Midbrain (tissue), 1 donor: ENCODE measurements at places on chromosomes 6 and 20.

- DNase-seq = no peak
Measured at GRCh38 chr6:139776041-139776440, 401.6 kb upstream of the CITED2 start.

DNA sequence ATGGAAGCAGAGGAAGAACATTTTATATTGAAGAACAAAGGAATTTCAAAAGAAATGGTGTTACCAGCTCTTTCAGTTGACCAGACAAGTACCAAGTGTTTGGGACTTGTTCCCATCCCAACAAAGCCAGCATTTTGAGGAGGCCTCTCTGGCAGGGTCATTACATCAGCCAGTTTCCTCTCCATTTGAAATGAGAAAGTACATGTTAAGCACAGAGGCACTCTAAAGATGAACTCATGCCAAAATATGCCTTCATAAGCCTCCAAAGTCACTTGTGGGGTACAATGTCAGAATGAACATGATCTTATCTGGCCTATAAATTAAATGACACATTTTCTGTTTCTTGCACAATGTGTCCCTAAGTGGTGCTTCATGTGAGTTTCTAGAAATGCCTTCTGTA lies 223.9 kb downstream of the PRL start:
- DNase-seq = no peak

GRCh38 chr6:111211411-111212030 lies 124.2 kb downstream of the SLC16A10 start:
- DNase-seq = no peak

- no peak for DNase-seq
Measured at GRCh38 chr20:58569241-58570125, 54.3 kb upstream of the APCDD1L start.

DNA sequence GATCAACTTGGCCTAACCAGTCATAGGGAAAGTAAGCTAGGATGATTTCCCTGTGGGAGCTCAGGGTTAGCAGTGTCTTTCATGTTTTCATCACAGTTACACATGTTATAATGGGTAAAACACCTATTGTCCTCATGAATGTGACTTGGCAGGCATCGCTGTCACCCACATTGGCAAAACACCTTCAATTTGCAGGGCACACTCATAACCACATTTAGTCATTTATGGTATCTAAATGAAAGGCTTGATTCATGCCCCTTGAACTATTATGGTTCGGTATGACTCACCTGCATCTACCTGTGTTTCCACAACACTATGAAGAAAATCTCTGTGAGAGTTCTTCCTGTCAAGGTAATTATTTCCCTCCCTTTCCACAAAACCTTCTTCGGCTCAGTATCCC lies 49.2 kb downstream of the FRK start:
- DNase-seq = no peak

GRCh38 chr6:119428633-119429032 lies 79.1 kb upstream of the MAN1A1 start:
- no peak for DNase-seq

- no peak for DNase-seq
Measured at GRCh38 chr6:167921831-167922230, 75.6 kb upstream of the KIF25 start.

- DNase-seq = no peak
Measured at GRCh38 chr6:3900744-3901336, 51.7 kb downstream of the FAM50B start.

DNA sequence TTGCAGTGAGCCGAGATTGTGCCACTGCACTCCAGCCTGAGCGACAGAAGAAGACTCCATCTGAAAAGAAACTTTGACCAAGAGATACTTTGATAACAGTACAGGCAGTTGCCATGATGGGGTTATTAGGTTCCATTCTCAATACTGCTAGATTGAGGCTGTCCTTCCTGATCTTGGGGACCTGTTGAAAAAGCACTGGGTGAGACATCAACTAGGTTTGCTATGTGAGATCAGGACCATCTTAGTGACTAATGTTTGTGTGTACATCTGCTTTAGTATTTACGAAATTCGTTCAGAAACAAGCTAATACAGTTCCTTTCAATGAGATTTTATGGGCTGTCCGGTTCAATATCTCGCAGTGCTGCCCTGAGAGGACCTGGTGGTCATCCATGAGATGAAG lies 2.6 kb downstream of the DSE start:
- no peak for DNase-seq

GRCh38 chr6:42224222-42225028 lies 6.8 kb upstream of the MRPS10 start:
- DNase-seq = no peak

GRCh38 chr6:43181942-43182860 lies at the start of gene CUL9:
Gene CUL9 (plus strand): TSS chr6:43182196. CDS start chr6:43184311, 2,115 bp downstream.
- peak; percentile 89 for DNase-seq

- DNase-seq = peak; percentile 76
Measured at GRCh38 chr6:53651205-53651763, 14.3 kb downstream of the KLHL31 start.

DNA sequence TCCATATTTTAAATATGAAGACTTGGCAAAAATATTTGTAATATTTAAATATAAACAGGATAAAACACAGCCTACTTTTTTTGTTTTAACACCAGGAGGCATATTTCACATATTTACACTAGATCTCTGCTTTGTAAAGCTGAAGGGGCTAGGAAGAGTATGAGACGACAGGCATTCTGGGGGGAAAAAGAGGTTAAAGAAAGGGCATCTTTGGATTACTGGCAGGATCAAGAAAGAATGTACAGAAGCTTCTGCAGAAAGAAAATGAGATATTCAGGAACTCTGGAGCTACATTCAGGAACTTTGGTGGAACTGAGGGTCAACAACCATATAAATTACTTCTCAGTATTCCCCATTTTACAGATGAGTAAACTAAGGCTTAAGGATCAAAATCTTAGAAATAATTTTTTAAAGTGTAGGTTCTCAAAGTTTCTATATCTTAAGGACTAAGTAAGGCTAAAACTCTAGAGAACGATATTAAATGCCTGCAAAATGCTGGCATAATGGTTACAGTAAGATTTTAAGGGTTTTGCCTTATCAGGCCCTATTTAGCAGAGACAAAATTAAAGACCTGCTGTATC lies 156.5 kb downstream of the CDK19 start:
- DNase-seq = no peak

DNA sequence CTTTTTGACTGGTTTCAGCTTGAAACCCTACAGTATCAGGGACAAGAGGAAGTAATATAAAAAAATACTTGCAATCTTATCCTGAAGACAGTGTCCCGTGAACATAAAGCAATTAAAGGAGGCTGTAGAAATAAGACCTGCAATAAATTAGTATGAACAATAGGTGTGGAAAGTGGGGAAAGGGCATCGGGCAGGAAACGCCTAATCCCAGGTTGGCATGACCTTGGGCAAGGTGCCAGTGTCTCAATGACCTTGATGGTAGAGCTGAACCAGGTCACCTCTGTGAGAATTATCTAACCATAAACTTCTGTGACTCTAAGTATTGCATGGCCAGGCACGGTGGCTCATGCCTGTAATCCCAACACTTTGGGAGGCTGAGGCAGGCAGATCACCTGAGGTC lies 115.2 kb downstream of the LY86 start:
- no peak for DNase-seq
